NCI-H748 treated with DMSO at 0.1 percent for 48 hours (cell line): ENCODE measurements at places on chromosomes 2 and 18.
A peak's percentile ranks its signal among the peaks of the same experiment; 100 is the strongest.

GRCh38 chr2:11270891-11271290 lies 73.5 kb downstream of the ROCK2 start:
- DNase-seq: no peak

DNA sequence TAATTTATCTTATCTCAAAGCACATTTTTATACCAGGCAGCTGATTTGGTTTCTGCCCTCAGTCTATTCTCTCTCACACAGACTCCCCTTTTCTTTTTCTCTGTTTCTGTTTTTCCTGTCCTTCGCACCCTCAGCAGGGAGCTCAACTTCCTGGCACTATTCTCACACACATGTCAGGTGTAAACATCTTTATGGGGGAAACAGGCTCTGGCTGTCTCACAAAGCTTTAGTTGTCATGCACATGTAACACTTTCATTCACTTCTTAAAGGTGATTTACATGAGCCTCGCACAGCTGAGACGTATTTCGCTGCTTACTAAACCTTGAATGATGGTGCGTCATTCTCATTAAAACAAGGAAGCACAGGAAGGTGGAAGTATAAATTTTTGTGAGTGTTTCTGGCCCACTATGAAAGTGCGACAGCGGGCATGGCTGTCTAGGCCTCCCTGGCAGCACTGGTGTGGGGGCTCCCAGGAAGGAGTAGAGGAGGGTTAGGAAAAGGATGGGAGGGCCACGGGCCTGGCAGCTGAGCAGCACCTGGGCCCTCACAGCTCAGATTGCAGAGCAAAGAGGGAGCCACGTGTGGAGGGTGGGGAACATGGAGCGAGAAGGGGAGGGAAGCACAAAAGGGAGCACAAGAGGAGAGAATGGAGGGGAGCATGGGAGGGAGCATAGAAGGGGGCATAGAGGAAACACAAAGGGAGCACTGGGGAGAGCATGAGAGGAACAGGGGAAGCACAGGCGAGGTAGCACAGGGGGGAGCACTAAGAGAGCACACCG lies 46.2 kb upstream of the SNTG2 start:
- DNase-seq: no peak

DNA sequence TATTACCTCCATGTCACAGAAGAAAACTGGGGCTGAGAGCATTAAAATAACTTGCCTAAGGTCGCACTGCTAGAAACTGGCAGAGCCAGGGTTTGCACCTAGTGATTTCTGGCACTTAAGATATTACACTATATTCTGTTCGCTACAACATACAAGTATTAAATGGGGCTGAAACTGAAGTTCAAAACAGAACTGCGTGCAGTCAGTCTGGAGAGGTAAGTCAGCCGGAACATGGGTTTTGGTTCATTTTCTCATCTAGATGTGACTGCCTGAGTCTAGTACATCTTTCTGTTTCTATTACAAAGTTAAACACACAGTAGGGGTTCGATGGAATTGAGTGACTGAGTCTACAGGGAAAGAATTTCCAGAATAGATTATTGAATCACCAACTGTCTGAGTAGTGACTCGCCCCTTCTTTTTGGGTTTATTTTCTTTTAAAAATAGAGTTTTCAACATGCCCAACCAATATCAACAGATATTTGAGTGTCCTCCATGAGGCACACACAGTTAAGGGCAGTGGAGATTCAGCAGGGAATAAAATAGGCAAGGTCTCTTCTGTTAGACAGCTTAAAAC lies 150.8 kb downstream of the RNF152 start:
- DNase-seq: no peak

- DNase-seq: no peak
Observed at GRCh38 chr2:126383800-126384199, 272.2 kb upstream of the GYPC start.

GRCh38 chr2:37330681-37331080 lies 6.0 kb upstream of the PRKD3 start:
- DNase-seq: no peak

- no peak for DNase-seq
Observed at GRCh38 chr2:147353072-147353381, 491.8 kb upstream of the ACVR2A start.

DNA sequence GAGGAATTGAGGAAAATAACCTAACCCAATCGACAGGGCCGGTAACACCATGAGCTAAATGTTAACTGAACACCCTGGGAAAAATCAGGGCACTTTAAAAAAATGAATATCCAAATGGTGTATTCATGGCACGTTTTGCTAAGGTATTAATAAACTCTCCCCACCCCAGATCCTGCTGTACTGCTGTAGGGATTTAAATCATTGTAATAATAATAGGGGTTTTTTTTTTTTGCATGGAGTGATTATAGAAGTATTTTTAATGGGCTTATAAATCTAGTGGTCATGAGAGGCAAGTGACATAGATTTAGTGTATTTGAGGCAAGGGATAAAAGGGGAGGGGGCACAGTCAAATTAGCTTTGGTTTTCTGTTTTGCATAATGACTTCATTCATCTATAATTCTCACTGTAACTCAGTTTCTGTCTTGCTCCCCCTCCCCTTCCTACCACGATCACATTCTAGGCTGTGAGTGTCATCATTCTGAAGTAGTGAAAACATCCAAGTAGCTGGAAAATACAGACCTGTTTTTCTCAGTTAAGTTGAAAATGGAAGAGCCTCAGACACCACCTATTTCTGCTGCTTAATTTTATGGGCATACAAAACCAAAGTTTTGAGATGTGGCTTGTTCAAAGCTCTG lies 18.2 kb upstream of the MGAT5 start:
- no peak for DNase-seq

GRCh38 chr2:4882421-4882820 lies 809.8 kb upstream of the SOX11 start:
- peak; percentile 80 for DNase-seq

DNA sequence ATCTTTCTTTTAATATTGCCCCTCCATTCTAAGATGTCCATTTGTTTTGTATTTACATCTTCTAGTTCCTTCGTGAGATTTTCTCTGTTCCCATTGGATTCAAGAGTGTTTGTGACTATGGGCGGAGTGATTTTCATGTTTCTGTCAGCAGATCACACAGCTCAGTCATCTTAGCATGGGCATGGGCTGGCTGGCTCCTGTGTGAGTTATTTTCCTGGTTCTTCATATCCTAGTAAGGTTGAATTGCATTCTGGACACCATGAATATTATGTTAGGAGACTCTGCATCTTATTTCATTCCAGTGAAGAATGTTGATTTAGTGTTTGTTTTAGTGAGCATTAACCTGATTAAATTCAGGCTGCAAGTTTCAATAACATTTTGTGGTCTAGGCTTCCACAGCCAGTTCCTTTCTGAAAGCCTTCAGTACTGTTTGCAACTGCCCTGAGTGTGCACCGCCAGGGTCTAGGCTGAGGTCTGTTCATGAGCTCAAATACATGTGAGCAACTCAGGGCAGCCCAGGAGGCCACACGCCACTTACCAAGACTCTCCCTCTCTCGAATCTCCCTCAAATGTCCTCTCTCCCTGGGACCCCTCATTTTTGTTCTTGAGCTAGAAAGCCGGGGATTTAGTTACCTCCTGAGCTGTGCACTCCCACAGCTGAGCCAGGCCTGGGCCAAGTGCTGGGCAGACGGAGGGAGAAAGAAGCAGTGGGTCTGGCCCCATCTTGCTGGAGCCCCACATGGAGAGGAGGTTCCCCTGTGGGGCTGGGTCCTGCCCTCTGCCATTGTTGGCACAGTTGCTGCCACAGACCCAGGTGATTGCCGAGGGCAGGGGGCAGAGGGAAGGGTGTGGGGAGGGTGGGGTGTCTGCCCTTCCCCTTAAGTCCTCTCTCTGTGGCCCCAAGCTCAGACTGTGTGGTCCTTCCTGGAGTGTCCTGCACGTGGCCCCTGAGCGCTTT lies 145.9 kb downstream of the RTP5 start:
- no peak for DNase-seq

DNA sequence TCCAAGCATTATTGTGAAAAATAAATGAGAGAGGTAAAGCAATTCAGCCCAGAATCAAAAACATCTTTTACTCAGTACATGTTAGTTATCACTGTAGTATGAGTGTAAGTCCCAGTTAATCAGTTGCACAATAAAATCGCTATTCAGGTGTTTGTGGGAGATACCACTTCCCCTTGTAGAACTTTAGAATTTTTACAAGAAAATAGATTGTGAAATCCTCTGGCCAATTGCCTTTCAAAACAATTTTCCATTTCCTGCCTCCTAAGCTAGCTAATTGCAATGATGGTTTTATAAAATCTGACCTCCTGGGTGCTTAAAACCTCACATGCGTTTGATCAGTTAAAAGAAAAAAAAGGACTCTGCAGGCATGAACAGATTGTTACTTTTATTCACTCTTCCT lies 332.5 kb downstream of the PID1 start:
- no peak for DNase-seq

DNA sequence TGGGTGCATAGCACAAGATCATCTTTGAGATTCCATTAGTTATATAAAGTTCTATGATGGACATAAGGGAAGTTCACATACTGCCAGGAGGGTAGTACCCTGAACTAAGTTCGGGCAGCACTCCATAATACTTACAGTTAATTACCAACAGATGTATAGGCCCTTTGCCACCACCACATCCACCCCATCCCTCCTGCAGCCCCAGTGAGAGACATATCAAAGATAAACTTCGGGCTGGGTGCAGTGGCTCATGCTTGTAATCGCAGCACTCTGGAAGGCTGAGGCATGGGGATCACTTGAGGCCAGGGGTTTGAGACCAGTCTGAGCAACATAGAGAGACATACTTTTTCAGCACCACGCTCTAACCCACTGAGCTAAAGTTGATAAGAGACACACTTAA lies 46.4 kb upstream of the NPAS2 start:
- no peak for DNase-seq

DNA sequence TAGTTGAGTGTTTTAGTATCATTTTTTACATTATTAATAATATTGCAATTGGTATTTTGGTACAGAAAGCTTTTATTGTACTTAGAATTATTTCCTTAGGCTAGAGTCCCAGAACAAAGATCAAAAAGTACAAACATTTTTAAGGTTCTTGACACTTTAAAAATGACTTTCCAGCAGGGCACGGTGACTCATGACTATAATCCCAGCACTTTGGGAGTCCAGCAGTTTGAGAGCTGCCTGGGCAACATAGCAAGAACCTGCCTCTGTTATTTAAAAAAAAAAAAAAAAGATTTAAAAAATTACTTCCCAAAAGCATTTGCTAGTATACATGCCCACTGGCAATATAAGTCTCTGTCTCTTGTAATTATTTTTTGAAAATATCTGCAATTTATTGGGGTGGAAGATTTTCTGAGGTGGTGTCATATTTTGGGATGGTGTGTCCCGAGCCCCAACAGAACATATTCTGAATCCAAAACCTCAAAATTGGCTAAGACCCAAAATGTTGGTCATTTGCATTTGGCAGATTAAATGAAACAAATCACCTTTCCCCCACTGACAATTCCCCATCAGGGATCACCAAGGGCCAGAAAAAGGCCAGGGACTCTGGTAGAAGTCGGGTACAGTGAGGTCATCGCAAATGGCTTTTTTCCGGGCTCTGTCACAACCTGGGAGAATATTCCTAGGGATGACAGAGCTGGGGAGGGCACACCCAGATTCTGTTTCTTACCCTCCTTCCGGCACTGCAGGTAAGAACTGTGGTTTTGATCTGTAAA lies 42.1 kb downstream of the NIFK start:
- no peak for DNase-seq

- no peak for DNase-seq
Observed at GRCh38 chr18:4284528-4284927, 170.6 kb downstream of the DLGAP1 start.

GRCh38 chr2:120367649-120368048 lies 21.7 kb downstream of the INHBB start:
- no peak for DNase-seq

DNA sequence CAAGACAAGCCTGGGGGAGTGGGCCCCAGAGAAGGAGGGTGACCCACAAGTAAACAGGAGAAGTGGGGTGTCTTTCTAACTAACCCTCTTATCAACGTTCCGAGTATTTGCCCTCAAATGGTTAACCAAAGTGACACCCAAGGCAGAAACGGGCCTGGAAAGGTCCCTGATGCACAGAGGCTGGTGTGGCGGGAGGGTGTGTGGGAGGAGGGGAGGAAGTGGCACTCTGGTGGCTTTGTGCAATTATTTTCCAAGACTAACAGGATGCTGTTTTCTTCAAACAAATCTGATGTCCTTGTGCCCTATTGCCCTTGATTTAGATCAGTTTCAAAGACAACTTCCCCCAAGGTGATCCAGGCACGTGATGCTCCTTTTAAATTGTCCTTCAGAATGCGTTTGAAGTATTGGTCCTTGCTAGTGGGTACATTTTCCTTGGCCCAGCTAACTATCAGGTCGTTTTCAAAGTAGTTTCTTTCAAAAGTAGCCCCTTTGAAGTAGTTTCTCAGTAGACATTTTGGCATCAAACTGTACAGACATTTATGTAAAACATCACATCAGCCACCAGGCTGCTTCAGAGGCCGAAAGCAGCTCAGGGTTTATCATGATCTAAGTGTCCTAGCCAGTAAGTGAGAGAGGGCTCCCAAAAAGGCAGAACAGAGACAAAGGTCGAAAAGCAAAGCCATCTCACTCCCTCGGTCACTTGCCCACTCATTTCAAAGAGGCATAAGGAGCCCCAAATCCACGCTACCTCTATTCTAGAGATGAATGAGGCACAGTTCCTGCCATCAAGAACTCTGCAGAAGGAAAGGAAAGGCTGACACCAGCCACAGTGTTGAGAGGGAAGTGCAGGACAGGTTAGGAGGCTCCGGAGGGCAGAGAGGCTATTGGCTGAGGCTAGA lies 371.1 kb upstream of the ID2 start:
- DNase-seq: no peak

DNA sequence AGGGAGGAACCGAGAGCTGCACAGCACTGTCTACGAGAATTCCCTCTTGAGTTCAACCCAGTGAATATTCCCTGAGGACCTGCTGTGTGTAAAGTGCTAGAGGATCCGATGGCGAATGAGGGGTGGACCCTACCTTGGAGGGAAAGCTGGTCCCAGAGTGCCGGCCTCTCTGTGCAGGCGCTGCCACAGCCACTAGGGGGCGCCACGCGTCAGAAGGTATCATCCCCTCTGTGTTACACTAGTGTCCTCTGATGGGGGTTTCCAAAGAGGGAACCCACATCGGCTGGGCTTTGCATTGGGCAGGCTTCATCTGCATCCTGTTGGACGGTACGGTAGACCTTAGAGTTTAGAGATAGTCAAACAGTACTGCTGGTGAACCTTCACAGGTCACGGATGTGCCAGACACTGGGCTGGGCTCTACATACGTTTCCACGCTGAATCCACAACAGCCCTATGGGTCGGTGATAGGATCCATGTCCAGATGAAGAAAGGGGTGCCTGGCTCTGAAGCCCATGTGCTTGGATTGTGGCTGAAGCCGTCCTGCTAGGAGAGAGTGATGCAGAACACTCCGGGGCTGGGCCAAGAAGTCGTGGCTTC lies 39.0 kb downstream of the COA5 start:
- DNase-seq: no peak

DNA sequence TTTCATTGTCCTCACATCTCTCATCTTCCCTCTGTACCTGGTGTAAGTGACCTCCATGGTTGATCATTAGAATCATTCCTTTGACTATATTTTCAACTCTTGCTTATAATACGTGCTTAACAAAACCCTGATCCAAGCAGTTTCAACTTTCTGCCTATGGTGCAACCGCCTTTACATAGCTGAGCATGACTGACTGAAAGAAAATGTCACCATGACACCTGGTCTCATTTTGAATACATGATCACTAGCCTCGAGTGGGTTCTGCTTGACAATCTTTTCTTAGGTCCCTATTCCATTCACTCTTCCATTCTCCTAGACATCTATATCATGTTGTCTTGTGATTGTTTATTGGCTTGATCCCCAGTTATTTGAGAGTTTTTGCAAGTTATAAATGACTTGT lies 78.9 kb upstream of the STAM2 start:
- no peak for DNase-seq

- DNase-seq: no peak
Observed at GRCh38 chr2:240775905-240776304, 44.1 kb downstream of the KIF1A start.

GRCh38 chr2:206422493-206422892 lies 20.8 kb upstream of the ADAM23 start:
- DNase-seq: no peak
